ENCODE measurements at places on chromosomes 12 and 14.
A peak's percentile ranks its signal among the peaks of the same experiment; 100 is the strongest.

- no peak for DNase-seq
Observed at GRCh38 chr14:101248840-101249675, 312.2 kb upstream of the DIO3 start.

GRCh38 chr12:12996209-12996608, 3.9 kb downstream of the HEBP1 start:
- no peak for DNase-seq

GRCh38 chr14:60722357-60723115, 1.6 kb downstream of the SIX4 start:
- DNase-seq = no peak

DNA sequence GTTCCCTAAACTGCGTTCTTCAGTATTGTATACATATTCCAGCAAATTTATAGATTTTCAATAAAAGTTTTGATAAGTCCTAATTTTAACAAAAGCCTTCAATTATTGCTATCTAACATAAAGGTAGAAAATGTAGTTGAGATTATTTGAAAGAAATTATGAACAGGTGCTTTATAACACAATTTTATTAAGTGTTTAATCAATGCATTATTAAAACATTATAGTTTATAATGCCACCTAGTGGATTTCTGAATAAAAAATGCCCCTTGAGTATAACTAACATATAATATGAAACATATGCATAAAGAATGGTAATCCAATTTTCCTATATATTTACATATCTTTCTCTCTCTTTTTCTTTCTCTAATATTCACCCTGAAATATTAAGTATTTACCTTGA, 515.3 kb downstream of the SLC6A15 start:
- DNase-seq = no peak

DNA sequence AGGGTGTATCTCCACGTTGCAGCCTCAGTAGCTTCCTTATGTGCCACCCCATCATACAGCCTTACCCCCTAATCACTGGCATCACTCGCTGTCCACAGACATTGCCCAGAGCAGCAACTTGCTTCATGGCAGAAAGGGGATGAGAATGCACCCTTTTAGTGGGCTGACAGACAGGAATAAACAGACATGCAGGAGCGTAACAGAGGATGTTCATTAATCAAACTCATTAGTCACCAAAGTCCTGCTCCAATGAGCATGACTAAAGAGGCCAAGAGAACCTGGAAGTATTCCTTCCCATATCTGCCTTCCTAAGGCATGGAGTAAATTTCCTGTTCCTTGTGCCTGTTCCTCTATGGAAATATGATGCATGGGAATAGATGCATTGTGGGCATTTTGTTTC, 197.0 kb downstream of the PHLDA1 start:
- no peak for DNase-seq

DNA sequence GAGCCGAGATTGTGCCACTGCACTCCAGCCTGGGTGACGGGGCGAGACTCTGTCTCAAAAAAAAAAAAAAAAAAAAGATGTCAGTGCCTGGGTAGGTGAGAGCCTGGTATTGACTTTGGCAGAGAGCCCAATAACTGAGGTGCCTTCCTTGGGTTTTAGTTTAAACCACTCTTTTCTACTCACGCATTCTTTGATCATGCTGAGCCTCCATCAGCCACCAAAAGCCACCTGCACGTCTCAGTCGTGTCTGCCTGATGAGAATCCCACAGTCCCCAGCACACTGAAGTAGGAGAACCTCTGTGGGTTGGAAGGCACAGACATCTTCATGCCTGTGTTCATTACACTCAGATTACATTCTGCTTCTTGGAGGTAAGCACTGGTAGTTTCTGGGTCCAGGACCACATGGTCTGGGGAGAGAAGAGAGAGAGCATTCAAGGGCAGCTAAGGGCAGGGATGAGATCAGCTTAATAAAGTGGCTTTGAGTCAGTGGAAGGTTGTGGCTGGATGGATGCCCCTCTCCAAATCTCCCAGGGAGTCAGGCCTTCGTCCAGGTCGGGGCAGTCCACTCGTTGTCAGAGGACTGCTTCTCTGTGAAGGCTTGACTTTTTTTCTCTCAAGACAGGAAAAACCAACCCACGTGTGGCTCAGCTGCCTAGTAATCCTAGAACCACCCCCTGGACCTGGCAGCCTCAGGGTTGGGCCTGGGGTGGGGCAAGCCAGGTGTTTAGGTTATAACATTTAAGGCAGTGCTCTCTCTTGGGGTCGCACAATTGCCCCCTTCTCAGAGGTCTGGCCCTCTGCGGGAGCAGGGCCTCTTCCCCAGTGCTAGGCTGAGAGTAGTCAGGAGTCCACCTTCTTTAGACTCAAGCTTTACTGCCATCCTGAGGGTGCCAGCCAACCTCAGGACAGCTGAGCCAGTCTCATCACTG, 32.6 kb upstream of the MAX start:
- peak; percentile 10 for DNase-seq

- DNase-seq = no peak
Observed at GRCh38 chr14:56821805-56822610, 11.7 kb upstream of the OTX2 start.

GRCh38 chr14:50705026-50705593, 37.0 kb upstream of the SAV1 start:
- no peak for DNase-seq

GRCh38 chr12:11834104-11834812, 184.8 kb downstream of the ETV6 start:
- peak; percentile 52 for DNase-seq

DNA sequence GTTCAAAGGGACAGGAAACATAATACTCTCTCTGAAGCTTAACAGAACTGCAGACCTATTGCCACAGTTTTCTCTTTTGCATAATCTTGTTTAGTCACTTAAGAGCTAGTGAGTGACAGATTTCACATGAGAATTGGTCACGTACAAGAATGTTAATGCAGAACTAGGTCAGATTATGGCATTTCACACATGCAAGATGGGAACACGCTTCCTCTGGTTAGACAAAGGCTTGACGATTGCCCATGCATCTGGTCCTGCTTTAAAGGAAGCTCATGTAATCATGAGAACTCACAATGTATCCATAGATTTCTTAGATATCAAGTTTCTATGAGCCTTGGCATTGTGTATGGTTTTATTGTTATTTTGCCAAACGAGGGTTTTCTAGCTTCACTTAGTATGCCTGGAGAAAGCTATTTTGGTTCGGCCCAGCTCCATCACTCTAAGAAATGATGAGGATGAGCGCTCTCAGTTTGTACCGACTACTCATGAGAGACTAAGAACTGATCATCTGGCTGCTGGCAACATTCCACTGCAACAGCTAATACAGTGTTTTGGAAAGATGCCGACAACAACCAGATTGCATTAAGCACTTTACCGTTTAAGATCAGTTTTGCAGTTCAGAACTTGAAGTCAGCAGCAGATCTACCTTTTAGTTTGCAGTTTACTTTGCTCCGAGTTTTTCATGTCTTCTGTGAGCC, 380.0 kb downstream of the DIO2 start:
- DNase-seq = no peak

DNA sequence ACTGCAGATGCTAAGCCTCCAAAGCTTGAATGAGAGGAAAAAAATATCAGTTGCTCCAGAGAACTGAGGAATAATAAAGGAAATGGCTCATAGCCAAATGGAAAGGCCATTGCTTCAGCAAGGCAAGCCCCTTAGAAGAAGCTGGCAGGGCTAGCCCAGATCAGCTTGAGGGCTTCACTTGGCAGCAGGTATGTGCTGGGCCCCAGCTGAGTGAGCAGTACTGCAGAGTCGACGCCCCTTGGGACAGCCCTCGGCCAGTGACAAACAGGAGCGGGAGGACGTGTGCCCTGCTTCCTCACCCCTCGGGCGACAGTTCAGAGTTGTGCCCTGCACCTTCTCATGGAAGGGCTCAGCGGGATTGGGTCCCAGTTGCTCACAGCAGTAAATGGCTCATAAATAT, 1031.2 kb upstream of the TMEM132C start:
- DNase-seq = no peak

- DNase-seq = no peak
Observed at GRCh38 chr14:100108840-100109593, 43.8 kb downstream of the EVL start.

DNA sequence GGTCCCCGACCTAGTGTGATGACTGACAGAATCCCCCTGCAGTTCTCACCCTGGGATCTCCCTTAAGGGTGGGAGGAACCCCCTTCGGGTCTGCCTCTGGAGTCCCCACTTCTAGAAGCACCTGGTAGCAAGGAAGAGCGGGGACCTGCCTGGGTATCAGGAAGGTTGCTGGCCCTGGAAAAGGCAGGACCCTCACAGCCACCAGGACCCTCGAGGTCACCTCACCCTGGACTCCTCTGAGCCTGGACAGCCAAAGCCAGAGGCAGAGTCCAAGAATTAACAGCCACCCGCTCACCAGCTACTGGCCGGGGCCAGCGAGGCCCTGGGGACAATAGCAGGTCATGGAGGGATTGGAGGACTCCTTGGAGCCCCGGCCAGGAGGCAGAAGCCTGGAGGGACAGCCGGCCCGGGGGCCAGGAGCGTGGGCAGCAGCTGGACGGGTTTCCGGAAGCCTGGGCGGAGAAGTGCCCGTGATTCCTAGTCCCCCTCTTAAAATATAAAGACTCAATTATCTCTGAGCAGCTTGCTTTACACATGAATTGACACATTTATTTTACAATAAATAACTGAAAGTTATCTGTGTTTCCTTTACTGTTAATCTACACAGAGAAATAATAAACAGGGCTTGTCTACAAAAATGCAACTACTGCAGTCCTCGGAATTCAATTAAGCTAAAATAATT, 17.5 kb downstream of the BCL11B start:
- no peak for DNase-seq

DNA sequence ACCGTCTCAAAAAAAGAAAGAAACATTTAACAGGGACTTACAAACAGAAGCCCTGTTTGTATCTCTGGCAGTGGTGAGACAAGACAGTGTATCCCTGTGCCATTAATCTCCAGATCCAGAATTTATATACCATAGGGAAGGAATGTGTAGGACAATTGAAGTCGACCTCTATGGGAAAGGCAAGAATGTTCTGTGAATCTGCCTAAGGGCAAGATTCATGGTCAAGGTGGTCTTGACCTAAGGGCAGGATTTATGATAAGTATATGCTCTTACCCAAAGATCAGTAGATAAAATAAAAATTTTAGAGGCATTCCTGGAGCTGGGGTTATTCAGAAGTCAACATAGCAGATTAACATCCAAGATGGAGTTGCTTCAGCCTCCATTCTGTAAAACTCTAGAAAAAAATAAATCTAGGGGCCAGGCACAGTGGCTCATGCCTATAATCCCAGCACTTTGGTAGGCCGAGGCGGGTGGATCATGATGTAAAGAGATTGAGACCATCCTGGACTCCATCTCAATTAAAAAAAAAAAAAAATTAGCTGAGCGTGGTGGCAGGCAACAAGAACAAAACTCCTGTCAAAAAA, 21.0 kb upstream of the SP1 start:
- no peak for DNase-seq

DNA sequence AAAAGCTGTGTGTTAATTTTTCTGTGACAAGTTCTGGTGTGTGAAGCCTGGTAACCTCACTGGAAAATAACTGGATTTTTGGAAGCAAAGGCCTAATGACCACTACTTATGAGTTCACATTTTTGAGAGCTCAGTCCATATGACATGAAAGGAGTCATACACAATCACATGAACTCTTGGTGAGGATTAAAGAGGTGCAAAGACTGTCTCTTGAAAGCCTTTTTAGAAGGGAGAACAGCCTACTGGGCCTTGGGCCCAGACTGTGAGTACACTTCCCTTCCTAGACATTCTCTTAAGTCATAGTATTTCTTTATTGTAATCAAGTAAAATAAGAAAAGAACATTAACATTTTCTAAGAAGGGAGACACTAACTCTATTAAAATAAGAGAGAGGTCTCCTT, 176.1 kb downstream of the BCAT1 start:
- no peak for DNase-seq

GRCh38 chr14:86015511-86015910, 485.6 kb downstream of the FLRT2 start:
- no peak for DNase-seq

DNA sequence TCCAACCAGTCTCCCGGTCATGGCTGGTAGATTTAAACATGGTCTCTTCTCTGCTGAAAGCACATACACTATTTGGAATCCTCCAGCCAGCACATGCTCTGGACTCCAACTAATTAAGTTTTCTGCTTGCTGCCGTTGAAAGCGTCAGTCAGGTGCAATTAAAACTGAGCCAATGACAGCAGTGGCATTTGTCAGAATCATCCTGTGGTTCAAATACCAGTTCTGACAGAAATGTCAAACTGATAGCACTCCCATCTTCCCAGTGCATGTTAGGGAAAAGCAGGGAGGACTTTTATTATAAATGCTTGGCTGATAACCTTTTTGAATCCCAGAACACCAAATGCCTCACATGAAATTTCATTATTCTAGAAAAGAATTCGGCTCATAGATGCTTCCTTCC, 401.8 kb downstream of the PDZRN4 start:
- no peak for DNase-seq
